Osteoblast (primary cell): ENCODE measurements at places on chromosomes 3 and 15. TPM values are rescaled to one million over a fixed set of nuclear protein-coding genes. Genes with fewer than 3 reads are reported as not detected.

Gene UTS2B
- 0.59 and 1.1 TPM in 2 replicates for total RNA-seq

- H3K27me3 ChIP-seq, result no peaks in the 10 kb centered on the region
- no peak for DNase-seq
- H3K36me3 ChIP-seq, result no peaks in the 10 kb centered on the region
- no peak overlapping the region for H3K27ac ChIP-seq
- peaks cover 30% of the 10 kb centered on the region for H3K4me1 ChIP-seq
Measured at GRCh38 chr3:36493051-36493450, 112.7 kb downstream of the STAC start.

- peak; percentile 51 for DNase-seq
- H3K27me3 ChIP-seq, result no peaks in the 10 kb centered on the region
- peak overlapping the region; percentile 97 for H3K27ac ChIP-seq
- H3K4me1 ChIP-seq, result peaks cover 46% of the 10 kb centered on the region
Measured at GRCh38 chr3:150371741-150372254, 36.3 kb upstream of the TSC22D2 start.

DNA sequence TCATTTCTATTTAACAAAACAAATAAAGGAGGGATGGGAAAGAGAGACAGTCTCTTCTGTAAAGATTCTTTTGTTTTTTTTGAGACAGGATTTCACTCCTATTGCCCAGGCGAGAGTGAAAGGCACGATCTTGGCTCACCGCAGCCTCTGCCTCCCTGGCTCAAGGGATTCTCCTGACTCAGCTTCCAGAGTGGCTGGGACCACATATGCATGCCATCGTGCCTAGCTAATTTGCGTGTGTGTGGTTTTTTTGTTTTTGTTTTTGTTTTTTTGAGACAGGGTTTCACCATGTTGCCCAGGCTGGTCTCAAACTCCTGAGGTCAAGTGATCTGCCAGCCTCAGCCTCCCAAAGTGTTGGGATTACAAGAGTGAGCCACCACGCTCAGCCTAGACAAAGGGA is 23.3 kb downstream of the STAG1 start:
- DNase-seq, result no peak
- H3K27me3 ChIP-seq, result no peaks in the 10 kb centered on the region

DNA sequence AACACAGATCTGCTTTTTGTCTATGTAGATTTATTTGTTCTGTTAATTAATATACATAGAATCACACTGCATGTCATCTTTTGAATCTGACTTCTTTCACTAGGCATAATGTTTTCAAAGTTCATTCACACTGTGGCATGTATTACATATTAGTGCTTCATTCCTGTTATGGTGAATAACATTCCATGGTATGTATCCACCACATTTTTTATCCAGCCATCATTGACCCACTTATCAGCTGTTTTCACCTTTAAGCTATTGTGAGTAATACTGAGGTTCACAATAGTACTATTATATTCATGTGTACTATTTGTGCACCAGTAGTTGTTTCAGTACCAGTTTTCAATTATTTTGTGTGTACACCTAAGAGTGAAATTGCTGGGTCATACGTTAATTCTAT is 230.6 kb upstream of the CNTN3 start:
- no peak overlapping the region for H3K4me3 ChIP-seq
- no peaks in the 10 kb centered on the region for H3K4me1 ChIP-seq

DNA sequence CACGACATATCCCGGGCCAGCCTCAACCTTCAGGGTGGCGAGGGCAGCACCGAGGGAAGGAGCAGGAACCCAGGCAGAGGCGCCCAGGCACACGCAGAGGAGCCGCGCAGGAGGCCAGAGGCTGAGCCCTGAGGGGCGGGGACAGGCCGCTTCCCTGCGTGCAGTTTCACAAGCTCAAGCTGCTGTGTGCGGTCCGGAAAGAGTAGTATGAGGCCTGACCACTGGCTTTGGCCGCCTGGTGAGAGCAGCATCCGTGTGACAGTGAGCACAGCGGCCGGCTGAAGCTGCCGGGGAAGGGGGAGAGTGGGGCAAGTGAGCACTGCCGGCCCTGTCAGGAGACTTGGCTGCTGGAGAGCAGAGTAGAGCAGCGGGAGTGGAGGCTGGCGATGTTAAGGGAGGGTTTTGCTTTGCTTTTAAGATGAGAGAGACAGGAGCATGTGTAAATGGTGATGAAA is 8.7 kb downstream of the ZDHHC19 start:
- no peak overlapping the region for H3K27ac ChIP-seq
- H3K27me3 ChIP-seq, result peaks cover 11% of the 10 kb centered on the region
- DNase-seq, result peak; percentile 89
- no peaks in the 10 kb centered on the region for H3K36me3 ChIP-seq
- no peaks in the 10 kb centered on the region for H3K4me1 ChIP-seq

GRCh38 chr3:95731753-95732152 is 1082.6 kb upstream of the EPHA6 start:
- no peaks in the 10 kb centered on the region for H3K27me3 ChIP-seq
- DNase-seq, result no peak

Gene FRMD4B
- 0.72 and 0.88 TPM in 2 replicates for total RNA-seq

- no peaks in the 10 kb centered on the region for H3K4me1 ChIP-seq
- no peak overlapping the region for H3K27ac ChIP-seq
- H3K36me3 ChIP-seq, result no peaks in the 10 kb centered on the region
- no peak for DNase-seq
- H3K4me3 ChIP-seq, result no peak overlapping the region
Measured at GRCh38 chr3:94184781-94185180, 121.9 kb downstream of the NSUN3 start.

Gene PLSCR5
- total RNA-seq, result not detected in 2 replicates

GRCh38 chr3:149080699-149081091 is 5.6 kb downstream of the HLTF start:
- H3K27me3 ChIP-seq, result no peaks in the 10 kb centered on the region
- DNase-seq, result peak; percentile 81
- H3K4me1 ChIP-seq, result peaks cover 30% of the 10 kb centered on the region
- H3K4me3 ChIP-seq, result no peak overlapping the region
- H3K27ac ChIP-seq, result peak overlapping the region; percentile 83
- H3K36me3 ChIP-seq, result peaks cover 18% of the 10 kb centered on the region

- no peak overlapping the region for H3K27ac ChIP-seq
- H3K4me1 ChIP-seq, result no peaks in the 10 kb centered on the region
- H3K27me3 ChIP-seq, result peaks cover 10% of the 10 kb centered on the region
Measured at GRCh38 chr3:73874606-73875369, 250.0 kb upstream of the PDZRN3 start.

Gene CHL1
- 3.6 and 10.3 TPM in 2 replicates for total RNA-seq

DNA sequence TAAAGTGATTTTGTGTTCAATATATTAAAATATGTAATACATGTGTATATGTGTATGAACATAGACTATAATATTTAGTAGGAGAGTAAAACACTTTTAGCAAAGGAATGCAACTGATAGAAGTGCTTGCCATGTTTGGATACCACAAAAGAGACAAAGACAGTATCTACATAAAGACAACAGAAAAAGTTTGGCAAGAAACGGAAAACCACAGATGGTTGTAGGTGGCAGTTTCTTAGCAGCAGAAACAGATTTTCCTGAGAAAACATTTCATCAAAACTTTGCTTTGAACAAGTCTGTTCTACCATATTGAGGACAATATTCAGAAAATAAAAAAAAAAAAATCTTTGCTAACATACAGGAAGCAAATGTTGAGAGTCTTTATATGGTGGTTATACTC is 1560.4 kb upstream of the GBE1 start:
- H3K4me1 ChIP-seq, result no peaks in the 10 kb centered on the region
- no peak overlapping the region for H3K27ac ChIP-seq
- H3K27me3 ChIP-seq, result no peaks in the 10 kb centered on the region
- no peaks in the 10 kb centered on the region for H3K36me3 ChIP-seq
- no peak for DNase-seq

DNA sequence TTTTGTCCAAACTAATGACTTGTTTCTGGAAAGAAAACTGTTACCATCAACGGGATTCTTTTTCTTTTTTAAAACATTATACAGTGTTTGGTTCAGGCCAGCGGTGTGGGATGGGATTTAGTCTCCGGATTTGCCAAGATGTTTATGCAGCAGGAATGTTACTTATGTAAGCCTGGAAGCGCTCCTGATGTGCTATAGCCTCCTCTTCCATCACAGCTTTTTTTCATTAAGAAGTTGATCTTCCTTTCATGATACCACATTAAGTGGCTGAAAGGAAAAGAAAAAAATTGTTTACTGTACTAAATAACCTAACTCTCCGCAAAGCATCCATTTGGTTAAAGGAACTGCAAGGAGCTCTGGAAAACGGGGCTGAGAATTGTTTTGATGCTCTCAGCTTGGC is 120.5 kb upstream of the ALDH1A3 start:
- H3K36me3 ChIP-seq, result no peaks in the 10 kb centered on the region
- H3K4me1 ChIP-seq, result peaks cover 30% of the 10 kb centered on the region
- peak overlapping the region; percentile 42 for H3K27ac ChIP-seq
- H3K27me3 ChIP-seq, result no peaks in the 10 kb centered on the region
- DNase-seq, result peak; percentile 54
- no peak overlapping the region for H3K4me3 ChIP-seq

Gene ZNF860
- total RNA-seq, result 0.59 and 0.72 TPM in 2 replicates

Gene A4GNT
- not detected in 2 replicates for total RNA-seq

DNA sequence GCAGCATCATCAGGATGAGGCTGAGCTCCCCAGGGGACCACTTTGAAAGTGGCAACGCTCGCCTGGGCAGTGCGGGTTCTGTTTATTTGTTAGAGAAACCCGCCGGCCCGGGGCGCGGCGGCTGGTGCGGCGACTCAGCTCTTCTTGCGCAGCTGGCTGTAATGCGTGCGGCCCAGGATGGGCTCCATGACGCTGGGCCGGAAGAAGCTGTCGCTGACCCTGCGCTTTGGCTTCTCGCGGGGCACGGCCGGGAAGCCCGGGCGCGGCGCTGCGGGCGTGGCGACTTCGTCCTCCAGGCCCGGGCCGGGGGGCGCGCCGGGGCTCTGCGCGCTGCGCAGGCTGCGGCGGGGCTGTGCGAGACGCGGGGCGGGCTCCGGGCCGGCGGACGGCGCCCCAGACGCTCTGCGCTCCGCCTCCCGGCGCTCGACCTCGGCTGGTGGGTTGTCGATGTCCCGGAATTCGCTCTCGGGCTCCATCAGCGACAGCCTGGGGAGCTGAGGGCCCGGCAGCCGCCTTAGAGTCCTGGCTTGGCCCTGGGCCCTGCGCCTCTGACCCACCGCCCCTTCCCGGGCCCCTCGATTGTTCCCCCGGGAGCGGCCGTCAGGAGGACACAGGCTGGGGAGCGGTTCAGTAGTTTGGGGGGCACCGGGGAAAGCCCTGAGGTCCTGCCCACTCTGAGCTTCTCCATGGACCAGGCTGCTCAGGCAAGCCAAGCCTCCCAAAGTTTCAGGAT is 10.3 kb upstream of the KIF7 start:
- no peaks in the 10 kb centered on the region for H3K36me3 ChIP-seq
- peak; percentile 97 for DNase-seq
- H3K4me3 ChIP-seq, result peak overlapping the region; percentile 63
- H3K4me1 ChIP-seq, result peaks cover 27% of the 10 kb centered on the region

DNA sequence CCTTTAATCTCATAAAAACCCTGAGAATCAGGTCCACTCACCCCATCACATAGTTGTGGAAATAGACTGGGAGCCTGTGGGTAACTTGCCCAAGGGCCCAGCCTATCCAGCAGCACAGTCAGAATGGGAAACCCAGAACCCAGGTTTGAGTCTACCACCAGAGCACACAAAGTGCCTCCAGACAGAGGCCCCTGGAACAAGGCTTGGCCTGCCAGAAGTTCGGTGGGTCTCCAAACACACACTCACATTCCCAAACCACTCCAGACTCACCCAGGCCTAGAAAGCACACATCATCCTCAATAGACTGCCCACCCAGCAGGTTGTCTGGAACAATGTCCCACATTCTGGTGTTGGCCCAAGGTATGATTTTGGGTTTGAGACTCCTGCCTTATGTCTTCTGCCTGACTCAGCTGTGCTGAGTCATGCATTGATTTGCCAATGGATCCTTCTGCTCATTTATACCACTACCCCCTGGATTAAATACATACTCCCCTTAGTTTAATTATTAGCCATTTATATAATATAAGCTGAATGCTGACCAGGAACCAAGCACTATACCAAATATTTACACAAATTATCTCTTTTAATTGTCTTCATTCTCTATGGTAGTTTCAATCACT is 4.5 kb downstream of the SLC12A8 start:
- no peaks in the 10 kb centered on the region for H3K36me3 ChIP-seq
- H3K4me3 ChIP-seq, result no peak overlapping the region
- H3K4me1 ChIP-seq, result peaks cover 5% of the 10 kb centered on the region
- no peaks in the 10 kb centered on the region for H3K27me3 ChIP-seq
- no peak for DNase-seq

GRCh38 chr3:14200276-14200675 is 21.7 kb downstream of the LSM3 start:
- peaks cover 51% of the 10 kb centered on the region for H3K4me1 ChIP-seq
- H3K27me3 ChIP-seq, result no peaks in the 10 kb centered on the region
- no peak overlapping the region for H3K27ac ChIP-seq
- no peak overlapping the region for H3K4me3 ChIP-seq
- DNase-seq, result no peak
